ENCODE measurements at places on chromosomes 4 and X.

DNA sequence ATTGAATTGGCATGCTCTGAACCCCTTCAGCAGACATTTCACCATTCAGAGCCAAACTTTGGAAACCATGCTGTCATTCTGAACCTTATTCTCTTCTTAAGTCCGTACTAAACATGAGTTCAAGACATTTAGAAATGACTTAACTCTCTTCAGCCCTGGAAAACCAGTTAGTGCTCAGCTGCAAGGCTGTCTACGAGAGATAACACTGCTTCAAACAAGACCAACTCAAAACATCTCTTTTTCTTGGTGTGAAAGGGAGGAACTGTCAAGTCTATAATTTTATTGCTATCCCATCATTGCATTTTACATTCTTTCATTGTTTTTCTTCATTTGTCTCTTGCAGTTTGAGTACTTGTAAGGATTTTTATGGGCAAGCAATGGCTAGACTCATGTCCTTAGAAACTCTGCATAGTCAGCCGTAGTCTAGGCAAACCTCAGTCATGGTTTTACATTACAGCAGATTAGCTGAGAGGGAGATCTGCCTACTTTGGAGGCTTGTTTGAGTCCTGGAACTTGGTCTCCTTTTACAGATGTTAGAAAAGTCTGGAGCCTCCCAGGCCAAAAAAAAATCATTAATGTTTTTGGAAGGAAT is 120.6 kb upstream of the JADE1 start:
- DNase-seq = peak; percentile 15

- DNase-seq = no peak
Observed at GRCh38 chrX:77299549-77299948, 147.6 kb upstream of the FGF16 start.

DNA sequence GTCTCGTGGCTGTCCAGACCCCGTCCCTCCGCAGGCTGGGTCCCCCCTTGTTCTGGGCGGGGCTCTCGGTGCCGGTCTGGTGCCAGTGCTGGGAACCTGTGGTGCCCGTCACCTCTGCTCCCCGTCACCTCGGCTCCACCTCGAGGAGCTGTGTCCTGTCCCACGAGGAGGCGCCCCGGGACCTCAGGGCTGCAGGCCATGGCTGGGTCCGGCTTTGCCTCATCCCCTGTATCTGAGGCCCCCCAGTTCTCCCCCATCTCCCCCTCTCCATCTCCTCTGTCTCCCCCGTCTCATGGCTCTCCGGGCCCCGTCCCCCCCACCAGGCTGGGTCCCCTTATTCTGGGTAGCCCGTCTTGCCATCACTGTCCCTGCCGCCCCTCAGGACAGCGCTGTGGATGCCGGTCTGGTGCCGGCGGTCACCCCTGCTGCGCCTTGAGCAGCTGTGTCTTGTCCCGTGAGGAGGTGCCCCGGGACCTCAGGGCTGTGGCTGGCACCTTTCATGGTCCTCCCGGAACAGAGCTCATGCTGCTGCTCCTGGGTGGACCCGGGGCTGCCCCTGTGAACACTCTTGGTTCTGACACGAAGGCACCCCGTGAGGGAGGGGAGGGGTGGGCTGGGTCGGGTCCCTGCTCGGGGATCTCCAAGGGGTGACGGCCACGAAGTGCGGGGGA is 13.4 kb upstream of the GTPBP6 start:
- DNase-seq = no peak

DNA sequence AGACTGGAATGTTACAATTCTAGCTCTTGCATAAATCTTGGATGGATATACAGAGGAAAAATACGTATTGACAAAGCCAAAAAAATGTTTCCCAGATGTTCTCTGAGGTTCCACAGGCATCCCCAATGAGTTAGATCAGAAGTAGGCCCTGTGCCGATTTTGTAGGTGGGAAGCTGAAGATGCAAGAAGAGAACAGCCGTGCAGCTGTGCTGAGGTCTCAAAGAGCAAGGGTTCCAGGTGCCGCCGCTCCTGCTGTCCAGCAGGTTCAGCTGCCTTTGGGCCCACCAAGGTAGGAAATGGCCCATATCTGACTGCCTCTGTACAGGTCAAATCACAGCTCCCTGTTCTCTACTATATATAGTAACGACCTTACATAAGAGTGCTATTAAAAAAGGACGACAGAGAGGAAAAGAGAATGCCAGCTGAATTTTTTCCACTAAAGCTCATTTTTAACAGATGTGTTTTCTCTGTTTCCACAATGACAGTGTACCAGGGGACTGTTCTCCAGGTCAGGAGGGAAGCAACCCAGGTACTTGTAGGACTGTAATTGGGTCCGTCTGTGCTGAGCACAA is 155.6 kb downstream of the CBR4 start:
- no peak for DNase-seq

- no peak for DNase-seq
Observed at GRCh38 chr4:48470137-48470536, 13.0 kb upstream of the SLC10A4 start.

DNA sequence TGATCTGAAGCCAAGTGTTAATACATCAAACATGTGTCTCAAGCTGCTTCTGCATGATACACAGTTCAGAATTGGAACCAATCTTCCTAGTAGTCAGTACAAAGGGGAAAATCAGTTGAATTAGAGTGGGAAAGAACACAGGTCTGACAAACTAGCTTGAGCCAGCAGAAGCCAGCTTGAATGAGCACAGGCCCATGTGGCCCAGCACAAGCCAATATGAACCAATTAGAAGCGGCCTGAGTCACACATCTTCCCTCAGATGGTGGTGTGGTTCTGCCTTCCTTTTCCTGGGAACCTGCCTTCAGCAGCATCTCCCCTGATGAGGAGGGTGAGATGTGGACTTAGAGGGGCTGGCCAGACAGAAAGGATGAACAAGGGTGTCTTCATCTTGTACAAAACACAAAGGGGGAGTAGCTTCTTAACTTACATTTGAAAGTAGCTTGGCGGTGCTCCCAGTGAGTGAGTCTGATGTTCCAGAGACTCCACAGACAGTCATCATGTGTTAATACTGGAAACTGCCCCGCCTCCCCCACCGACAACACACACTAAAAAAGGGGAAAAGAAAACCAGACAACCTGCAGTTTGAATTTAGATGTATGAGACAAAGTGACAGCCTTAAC is 72.0 kb downstream of the FRMPD4 start:
- no peak for DNase-seq

DNA sequence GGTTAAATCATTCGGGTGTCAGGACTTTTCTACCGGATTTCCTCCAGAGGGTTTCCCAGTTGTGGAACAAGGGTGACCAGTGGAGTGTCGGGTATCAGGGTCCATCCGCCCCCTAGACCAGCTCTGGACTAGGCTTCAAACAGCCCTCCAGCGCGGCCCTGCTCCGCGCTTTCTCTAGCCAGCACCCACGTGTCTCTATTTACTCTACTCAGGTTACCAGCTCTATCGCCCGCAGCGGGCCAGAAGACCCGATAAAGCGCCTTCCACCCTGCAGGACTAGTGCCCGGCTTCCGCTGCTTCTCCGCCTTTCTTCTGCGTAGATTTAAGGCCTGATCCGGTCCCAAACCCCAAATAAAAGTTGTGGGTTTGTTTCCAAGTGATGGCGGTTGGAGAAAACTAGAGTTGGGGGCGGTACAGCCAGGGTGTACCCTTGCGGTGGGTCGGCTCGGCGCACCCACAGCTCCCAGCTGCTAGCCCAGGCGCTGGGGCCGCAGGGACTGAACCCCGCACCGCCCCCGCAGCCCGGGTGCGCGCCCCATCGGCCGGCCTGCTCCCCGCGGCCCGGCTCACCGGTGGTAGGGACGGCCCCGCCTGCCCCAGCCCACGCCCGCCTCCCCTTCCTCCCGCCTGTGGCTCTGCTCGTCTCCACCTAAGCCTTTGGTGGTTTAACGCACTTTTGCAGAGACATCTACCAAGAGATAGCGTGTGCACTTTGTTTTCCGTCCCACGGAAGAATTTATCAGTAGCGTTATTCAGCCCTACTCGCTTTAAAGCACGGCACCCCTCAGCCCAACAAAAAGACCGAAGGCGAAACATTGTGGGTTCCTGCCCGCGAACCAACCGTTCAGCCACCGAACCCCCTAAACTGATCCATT is 2.1 kb downstream of the LEF1 start:
- peak; percentile 39 for DNase-seq

GRCh38 chr4:187798385-187798784 is 197.2 kb upstream of the ZFP42 start:
- no peak for DNase-seq

- no peak for DNase-seq
Observed at GRCh38 chr4:154349829-154350228, 141.8 kb downstream of the DCHS2 start.

- DNase-seq = peak; percentile 32
Observed at GRCh38 chr4:10186228-10187214, 69.9 kb upstream of the WDR1 start.

DNA sequence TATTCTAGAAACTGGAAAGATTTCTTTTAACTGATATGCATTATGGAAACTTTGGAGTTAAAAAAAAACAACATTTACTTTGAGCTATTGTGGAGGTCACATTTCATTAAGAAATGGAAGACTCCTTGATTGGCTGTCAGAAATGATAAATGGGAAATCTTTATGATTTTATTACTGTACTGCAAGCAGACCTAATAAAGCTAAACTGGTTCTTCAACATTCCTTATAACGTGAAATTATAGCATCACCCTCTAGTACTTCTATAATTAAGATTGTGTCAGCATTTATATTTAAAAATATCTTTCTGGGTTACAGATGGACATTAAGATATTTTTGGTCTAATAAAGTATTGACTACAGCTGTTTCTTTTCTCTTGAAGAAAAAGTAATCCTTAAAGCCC is 213.8 kb upstream of the PACRGL start:
- no peak for DNase-seq

DNA sequence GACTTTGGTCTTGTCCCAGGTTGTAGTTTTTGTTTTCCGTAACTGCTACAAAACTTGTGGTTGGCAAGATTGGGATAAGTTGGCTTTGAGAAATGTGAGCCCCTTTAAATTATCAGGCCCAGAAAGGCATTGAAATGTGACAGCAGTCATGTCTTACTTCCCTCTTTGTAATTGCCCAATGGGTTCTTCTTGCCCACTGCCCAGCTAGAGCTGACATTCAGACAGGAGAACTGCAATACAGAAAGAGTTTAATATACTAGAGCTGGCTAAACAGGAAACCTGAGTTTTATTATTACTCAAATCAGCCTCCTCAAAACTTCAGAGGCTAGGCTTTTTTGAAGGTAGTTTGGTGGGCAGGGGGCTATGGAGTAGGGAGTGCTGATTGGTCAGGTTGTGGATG is 288.3 kb downstream of the ZNF674 start:
- DNase-seq = no peak

DNA sequence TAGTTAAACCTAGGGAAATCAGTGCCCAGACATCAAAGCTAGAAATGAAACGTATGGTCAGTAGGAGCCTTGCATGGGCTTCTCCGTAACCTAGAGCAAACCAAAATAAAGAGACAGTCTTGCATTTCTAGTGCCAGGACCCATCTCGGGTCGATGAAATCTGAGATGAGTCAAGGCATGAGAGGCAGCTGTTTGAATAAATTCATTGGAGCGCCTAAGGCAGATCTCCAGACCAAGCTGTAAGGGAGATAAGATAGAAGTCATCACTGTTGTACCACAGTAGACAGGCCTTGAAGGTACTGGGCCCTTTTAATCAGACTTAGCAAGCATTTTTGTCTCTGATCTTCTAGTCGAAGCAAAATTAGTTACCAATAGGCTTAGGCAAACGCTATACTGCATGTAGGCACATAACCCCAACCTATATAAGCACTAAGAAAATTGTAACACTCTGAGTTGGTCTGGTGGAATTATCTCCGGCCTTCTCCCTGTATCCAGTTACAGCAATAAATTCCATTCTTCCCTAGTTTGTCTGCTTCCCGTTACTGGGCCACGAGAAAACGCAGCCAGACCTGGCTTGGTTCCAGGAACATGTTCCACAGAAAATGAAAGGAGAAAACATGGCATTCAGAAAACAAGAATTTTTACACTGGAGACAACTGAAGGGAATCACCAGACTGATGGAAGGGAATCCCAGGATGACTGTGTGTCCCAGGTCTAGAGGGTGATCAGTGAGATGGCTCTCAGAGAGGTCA is 21.1 kb upstream of the PAPSS1 start:
- no peak for DNase-seq
